HT1080 (cell line): ENCODE measurements at places on chromosomes 6 and 20. TPM values are rescaled to one million over a fixed set of nuclear protein-coding genes. Genes with fewer than 3 reads are reported as not detected.

Gene SYCP2L
- not detected in 2 replicates for total RNA-seq

- DNase-seq = no peak
Measured at GRCh38 chr6:134402372-134402984, 84.6 kb upstream of the SGK1 start.

- DNase-seq = no peak
Measured at GRCh38 chr6:2129182-2129621, 116.2 kb downstream of the GMDS start.

DNA sequence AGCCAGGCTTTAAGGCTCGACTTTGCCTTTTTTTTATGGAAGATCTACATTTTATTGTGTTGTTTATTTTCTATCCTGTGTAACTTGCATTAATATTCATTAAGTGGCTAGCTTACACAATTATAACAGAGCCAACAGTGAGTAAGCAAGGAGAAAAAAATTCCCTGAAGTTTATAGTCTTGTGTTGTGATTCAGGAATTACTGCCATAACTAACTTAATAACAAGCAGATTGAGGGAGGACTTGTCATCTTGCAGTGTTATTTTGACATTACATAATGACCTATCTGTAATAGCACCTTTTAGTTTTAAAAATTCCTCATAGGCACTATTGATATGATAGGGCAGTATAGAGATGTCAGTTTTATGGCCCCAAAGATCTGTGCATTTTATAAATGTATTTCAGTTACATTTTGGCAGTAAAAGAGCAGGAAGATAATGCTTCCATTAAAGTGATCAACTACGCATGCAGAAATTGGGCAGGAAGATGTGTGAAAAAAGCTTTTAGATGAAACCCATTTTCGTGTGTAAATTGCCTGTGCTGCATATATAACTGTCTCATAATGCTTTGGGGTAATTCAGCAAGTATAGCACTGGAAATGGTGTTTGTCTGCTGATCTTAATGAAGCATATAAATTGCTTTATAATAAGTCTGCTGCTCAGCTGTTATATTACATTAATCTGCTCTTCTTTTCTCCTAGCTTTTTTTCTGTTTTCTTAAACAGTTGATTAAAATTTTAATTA is 123.0 kb downstream of the SMAP1 start:
- DNase-seq = no peak

GRCh38 chr6:69631552-69632346 is 165.1 kb downstream of the LMBRD1 start:
- no peak for DNase-seq

GRCh38 chr6:14595751-14596150 is 478.2 kb downstream of the CD83 start:
- DNase-seq = no peak

- peak; percentile 91 for DNase-seq
Measured at GRCh38 chr6:71404145-71404966, 115.7 kb downstream of the OGFRL1 start.

Gene TAF4
- total RNA-seq = 3.2 and 6.1 TPM in 2 replicates

DNA sequence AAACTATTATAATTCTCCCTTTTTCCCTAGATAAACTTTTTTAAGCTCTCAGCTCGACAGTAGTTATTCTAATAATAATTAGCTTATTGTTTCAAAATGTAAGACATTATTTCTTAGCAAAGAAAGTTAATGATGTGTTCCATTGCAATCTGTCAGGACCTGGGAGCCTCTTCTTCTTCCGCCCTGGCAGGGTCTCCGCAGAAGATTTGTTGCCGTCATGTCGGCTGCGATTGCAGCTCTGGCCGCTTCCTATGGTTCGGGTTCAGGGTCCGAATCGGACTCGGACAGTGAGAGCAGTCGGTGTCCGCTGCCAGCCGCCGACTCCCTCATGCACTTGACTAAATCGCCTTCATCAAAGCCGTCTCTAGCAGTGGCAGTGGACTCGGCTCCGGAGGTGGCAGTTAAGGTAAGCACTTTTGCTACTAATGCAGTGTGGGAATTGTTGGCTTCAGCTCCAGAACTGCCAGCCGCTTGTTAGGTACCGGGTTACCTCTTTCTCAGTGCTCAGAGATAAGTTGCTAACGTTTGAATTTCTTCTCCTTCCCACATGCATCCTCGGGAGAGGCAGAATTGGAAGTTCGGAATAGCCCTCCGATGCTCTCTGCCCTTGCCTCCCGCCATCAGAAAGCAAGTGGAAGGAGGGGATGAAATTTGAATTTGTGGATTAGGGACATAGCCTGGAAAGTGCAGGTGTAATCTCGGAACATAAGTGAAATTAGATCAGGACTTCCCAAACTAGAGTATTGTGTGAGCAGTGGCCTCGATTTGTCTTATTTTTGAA is at the start of gene CDC40:
Gene CDC40 (plus strand): TSS at position 200 of the 781 bp plus-strand sequence. CDS start 18 bp downstream, at position 218.
- no peak for DNase-seq

DNA sequence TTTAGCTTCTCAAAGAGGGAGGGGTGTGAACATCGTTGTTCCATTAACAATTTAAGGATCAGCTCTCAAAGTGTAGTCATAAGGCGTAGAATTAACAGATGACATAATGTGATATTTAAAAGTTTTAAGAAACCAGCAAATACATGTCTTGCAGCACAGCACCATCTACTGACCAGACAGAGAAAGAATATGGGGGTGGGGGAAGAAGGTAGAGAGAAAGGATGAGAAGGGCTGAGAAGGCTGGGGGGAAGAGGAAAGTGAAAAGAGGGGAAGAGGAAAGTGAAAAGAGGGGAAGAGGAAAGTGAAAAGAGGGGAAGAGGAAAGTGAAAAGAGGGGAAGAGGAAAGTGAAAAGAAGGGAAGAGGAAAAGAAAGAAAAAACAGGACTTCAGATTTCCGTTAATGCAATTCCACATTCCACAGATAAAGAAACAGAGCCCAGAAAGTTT is 80.9 kb downstream of the HAO1 start:
- peak; percentile 74 for DNase-seq
